GM12891 (cell line): ENCODE measurements at places on chromosomes 12 and 14.

DNA sequence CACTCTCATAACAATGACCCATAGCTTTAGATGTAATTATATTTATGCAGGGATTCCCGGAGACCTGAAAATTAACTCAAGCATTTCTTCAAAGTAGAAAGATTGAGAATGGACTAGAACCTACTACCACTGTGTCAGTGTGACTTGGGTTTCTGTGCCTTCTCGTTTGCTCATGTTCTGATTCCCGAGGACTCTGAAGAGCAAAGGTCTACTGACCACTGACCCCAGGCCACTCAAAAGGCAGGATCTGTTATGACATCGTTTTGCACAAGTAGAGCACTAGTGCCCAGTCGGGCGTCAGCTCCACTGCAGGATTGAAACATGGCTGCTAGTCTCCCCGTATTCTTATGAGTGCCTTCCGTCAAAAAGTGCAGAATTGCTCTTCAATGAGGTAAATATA lies 53.8 kb upstream of the DHRS4 start:
- DNase-seq = no peak

GRCh38 chr14:30058401-30058800 lies 130.8 kb upstream of the PRKD1 start:
- DNase-seq = no peak

DNA sequence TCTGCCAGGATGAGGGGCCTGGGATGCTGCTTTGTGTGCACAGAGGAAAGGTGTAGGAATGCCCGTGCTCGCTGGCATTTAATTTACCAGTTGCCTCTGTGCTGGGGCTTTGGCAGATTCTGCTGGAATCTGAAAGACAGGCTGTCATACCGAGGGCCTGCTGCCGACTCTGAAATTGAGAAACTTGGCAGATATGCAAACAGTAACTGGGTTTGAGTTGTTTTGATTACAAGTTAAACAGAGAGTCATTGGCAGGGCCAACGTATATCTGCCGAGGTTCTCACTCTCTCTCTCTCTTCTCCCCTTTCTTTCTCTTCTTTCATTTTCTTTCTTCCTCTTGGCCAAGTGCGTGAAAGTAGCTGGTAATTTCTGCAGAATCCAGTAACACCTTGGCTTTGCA lies 618.7 kb downstream of the VRK1 start:
- no peak for DNase-seq

GRCh38 chr12:29204521-29204920 lies 55.4 kb downstream of the FAR2 start:
- no peak for DNase-seq

GRCh38 chr12:120075034-120075616 lies 41.4 kb downstream of the RAB35 start:
- DNase-seq = no peak

DNA sequence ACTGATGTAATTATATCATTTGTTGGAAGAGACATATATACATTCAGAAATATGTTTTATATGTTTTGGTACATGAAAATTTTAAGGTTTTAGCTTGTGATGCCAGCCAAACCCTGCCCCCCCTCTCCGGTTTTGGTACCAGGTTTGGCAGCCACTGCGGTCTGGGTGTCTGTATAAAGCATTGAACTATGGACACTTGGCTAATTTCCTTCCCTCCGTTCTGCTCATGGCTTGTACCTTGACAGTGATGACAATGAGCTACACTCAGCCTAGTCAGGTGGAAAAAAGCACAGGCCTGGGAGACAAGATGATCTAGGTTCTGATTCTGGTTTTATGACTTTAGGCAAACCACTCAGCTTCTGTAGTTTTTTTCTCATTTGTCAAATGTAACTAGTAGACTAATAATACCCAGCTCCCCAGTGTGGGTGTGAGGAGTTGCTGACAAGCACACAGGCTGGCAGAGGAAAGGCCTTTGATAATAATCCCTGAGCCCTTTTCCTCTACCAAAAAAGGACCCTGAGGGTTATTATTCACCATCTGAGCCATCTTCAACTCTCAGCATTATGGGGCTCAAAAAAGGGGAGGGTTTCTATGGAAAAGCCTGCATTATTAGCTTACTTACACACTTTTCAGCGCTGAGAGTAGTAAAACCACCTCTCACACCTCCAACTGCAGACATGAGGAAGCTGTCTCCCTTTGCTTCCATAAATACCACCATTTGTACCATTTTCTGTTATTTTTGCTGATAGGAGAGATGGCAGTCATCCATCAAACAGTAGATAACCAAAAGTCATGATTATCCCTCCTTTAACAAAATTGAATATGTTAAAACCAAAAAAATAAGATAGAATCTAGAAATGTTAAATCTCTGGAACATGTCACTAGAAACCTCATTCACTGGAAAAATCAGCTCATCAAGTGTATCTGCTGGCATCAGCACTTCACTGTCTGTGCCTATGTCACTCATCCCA lies 76.3 kb upstream of the PSMC1 start:
- no peak for DNase-seq

DNA sequence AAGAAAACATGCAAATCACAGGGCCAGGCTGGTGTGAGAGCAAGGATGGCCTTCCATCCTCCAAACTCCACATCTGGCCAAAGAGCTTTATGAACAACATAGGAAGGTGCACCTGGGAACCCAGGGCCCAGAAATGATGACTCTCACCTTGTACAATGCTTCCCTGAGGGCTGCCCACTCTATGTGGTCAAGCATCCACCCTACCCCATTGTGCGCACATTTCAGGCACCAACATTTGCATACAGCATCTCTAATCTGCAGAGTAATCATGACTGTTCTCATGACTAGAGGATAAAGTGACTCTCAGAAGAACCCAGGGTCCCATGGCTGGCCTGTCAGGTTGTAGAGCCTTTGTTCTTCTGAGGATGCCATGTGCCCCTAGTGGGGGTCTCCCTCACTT lies 57.2 kb upstream of the NTF3 start:
- no peak for DNase-seq

DNA sequence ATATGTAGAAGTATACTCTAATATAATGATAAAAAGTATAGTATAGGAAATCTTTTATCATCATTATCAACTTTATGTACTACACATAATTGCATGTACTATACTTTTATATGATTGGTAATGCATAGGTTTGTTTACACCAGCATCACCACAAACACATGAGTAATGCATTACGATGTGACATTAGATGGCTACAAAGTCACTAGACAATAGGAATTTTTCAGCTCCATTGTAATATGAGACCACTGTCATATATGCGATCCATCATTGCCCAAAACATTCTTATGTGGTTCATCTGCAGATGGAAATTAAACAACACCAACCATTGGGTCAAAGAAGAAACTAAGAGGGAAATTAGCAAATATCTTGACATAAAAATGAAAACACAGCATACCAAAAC lies 4.4 kb downstream of the ADAM20 start:
- DNase-seq = no peak

DNA sequence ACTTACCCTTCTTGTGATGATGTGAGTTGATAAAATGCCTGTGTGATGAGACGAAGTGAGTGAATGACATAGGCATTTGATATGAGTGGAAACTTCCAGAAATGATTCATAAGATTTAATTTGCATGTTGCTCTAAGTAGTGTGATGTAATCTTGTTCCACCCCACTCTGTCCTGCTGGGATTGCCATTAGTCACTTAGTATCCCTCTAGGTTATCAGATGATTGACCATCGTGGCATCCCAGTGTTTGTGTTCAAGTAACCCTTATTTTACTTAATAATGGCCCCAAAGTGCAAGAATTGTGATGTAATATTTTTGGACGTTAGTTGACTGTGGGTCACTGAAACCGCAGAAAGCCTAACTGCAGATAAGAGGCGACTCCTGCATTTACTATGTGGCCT lies 214.4 kb upstream of the DIO2 start:
- DNase-seq = no peak

- DNase-seq = no peak
These were observed 35.6 kb downstream of the CHGA start for GRCh38 chr14:92958373-92959188.

DNA sequence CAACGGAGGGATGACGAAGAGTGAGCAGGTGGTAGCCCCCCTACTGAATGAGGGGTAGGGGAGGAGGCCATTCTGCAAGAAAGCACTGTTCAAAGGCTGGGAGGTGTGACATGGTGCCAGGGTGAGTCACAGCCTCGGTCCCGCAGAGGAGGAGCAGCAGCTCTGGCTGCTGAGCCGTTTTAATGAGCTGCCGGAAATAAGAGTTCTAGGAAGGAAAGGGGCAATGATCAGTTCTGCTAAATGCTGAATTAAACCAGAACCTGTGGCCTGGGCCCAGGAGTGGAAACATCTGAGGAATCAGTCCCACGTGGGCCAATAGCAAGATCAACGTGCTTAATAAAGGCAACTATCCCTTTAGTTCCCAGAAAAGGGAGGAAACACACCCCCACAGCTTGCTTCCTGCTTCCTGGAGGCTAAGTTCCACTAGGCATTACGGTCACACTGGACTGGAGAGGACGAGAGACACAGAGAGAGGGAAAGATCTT lies 3.6 kb downstream of the ABCD4 start:
- no peak for DNase-seq
